SK-N-MC (cell line): ENCODE measurements at places on chromosomes 11 and 22.

GRCh38 chr22:36565686-36566085 is 36.7 kb upstream of the EIF3D start:
- DNase-seq = no peak

- no peak for DNase-seq
Observed at GRCh38 chr11:115892016-115892415, 387.8 kb upstream of the CADM1 start.

GRCh38 chr11:76786441-76787014 is 3.4 kb downstream of the TSKU start:
- DNase-seq = no peak

DNA sequence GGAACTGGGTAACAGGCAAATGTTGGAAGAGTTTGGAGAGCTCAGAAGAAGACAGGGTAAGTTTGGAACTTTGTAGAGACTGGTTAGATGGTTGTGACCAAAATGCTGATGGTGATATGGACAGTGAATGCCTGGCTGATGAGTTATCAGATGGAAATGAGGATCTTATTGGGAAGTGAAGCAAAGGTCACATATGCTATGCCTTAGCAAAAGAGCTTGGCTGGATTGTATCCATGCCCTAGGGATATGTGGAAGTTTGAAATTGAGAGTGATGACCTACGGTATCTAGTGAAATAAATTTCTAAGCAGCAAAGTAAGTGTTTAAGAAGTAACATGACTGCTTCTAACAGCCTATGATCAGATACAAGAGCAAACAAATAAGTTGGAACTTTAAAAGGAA is 17.8 kb downstream of the BBOX1 start:
- DNase-seq = no peak

DNA sequence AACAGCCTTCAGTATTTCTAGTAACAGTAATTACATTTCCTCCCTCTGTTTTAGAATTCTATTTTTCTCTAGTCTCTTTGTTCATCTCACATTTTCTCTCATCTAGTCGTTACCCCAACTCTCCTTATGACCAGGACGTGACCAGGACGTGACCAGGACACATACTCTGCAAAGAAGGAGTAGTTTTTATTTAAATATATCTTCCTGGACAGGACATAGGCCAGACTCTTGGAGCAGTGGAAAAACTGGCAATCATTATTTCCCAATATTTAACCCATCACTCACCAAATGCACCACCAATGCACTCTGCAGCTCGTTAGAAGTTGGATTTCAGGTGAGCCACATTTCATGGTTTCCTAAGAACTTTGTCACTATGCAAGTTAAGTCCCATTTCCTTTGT is 40.3 kb upstream of the POGLUT3 start:
- DNase-seq = no peak

- no peak for DNase-seq
Observed at GRCh38 chr11:12459865-12460444, 82.6 kb downstream of the PARVA start.

- no peak for DNase-seq
Observed at GRCh38 chr11:96465512-96465911, 75.7 kb downstream of the JRKL start.

- no peak for DNase-seq
Observed at GRCh38 chr11:30585125-30585891, 845 bp downstream of the MPPED2 start.

DNA sequence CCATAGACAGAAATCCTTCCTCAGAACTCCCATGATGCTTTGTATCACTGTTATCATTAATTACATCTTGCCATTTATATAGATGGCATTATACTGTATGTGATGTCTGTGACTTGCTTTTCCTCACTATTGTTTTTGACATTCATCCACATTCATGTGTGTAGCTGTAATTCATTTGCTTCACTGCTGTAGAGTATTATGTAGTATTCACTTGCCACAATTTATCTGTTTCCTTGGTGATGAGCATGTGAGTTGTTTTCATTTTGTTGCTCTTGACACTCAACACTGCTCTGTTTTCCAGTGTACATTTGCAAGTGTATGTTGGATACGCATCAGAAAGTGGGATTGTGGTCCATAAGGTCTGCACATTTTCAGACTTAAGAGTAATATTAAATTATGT is 328.6 kb upstream of the C11orf87 start:
- DNase-seq = no peak

- DNase-seq = no peak
Observed at GRCh38 chr22:28032861-28033260, 113.8 kb upstream of the PITPNB start.

DNA sequence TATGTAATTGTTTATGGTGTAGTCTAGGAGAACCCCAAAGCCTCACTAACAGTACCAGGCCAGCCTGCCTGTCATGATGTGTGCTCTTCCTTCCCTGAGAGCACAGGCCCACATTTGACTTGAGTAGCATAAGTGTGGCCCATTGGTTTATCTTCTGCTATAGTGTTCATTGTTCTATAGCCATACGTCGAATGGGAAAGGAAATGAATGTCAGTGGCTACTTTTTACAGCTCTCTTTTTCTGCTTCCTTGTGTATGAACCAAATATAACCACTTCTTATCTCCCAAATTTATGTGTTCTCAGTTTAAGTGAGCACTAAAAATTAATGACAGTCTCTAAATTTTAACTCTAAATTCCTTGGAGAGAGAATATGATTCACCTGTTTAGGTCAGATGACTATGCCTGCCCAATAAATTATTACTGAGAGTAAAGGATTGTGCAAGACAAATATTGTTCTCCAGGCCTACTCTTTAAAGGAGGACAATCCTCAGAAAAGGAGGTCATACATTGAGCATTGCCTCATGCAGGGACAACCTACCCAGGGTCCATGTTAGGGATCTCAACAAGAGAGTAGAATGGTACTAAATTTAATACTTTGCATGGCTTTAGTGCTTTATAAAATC is 222.9 kb upstream of the ARHGAP20 start:
- DNase-seq = no peak

DNA sequence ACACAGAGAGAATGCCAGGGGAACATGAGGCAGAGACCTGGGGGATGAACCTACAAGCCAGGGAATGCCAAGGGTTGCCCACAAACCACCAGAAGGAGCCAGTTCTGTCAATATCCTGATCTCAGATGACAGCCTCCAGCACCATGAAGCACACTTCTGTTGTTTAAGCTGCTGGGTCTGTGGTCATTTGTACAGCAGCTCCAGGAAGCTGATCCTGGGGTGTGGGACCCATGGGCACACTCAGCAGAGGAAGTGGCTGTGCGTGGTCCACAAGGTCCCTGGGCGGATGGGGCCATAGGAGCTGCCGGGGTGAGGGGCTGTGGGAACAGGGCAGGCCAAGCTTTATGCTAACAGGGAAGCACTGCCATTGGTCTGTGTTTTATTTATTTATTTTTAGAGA is 12.1 kb downstream of the PPM1F start:
- no peak for DNase-seq

GRCh38 chr11:66861038-66861773 is 4.3 kb downstream of the LRFN4 start:
- no peak for DNase-seq

- no peak for DNase-seq
Observed at GRCh38 chr22:47245286-47245685, 482.8 kb downstream of the TBC1D22A start.

- no peak for DNase-seq
Observed at GRCh38 chr11:68542617-68543016, 82.1 kb downstream of the PPP6R3 start.

DNA sequence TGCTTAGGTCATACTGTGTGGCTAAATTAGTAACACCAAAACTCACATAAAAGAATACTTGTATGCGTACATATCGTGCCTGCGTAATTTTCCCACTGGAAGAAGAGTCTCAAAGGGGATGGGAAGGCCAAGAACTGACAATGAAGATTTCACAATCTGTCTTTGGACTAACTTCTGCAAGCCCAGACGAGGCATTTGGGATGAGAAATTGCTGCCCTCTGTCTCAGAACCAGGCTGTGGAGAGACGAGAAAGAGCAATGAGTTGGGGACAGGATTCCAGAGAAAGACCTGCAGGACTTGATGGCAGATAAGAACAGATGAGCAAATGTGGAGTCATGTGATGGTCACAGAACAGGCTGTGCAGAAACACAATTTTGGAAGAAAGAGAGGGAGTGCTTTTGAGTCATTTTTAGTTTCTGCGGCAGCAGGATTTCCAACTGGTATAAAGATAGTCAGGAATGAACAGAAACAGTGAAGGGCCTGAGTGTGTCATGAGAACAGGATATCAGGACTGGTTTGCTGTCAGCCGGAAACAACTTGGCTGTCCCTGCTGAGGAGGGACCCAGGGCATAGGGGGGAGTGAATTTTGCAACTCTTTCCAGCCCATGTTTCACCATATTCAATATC is 82.7 kb upstream of the CTSC start:
- DNase-seq = no peak

- DNase-seq = no peak
Observed at GRCh38 chr11:69914286-69915150, 95.3 kb upstream of the FGF3 start.

DNA sequence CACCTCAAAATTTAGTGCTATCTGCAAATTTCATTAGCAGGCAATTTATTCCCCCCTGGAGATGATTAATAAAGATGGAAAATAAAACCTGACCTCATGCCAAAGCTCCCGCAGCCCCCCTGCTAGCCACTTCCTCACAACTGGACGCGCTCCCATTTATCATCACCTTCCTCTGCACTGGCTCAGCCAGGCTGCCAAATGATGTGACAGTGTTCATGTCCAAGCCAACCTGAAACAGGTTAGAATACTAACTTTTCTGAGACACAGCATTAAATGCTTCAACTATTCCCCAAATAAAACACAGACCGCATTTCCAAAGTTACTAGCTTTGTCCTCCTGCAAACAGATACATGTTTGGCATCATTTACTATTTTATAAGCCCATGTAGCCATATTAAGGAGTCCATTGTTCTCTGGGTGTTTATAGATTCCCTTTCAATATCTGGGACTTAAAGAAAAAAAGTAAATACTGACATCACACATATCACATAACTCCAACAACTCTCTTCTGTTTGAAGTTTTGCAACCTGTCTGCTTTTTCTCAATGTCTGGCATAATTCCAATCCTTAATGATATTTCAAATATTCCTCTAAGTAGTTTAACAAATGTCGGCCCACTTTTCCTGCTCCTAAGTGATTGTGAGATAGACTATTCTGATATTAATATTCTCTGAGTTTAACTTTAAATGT is 829.7 kb upstream of the FAT3 start:
- DNase-seq = no peak

DNA sequence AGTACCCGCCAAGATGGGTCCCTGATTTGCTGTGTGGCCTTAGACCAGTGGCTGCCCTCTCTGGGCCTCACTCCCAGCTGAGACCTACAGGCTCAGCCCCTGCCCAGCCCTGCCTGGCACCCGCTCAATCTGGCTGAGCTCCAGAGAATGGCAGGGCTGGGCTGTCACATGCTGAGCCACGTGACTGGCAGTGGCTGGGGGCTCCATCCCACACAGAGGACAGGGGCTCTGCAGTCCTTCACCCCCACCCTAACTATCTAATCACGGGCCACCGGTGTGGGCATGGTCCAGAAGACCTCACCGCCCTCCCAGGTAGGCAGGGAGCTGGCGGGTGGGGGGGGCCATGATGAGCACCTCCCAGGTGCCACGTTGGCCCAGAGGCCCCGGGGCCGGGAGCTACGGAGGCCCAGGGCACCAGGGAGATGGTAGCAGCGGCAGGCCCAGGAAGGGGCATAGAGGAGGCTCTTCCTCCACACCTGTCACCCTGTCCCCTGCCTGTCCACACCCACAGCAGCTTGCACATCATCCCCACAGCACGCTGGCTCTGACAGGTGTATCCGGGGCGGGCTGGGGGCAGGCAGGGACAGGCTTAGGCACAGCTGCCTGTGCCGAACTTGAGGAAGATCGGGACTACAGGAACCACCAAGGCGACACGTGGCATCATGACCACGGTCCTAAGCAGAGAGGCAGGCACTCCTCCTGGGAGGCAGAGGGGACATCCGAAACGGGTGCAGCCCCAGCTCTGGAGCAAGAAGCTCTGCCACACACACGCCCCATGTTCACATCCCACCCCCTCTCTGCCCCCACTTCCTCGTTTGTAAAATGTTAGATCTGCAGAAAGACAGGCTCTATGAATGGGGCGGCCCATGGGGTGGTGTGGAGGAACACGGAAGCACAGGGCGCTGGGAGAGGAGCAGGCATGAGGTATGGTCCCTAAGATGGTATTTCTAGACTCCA is 1.5 kb upstream of the ALDH3B1 start:
- no peak for DNase-seq

DNA sequence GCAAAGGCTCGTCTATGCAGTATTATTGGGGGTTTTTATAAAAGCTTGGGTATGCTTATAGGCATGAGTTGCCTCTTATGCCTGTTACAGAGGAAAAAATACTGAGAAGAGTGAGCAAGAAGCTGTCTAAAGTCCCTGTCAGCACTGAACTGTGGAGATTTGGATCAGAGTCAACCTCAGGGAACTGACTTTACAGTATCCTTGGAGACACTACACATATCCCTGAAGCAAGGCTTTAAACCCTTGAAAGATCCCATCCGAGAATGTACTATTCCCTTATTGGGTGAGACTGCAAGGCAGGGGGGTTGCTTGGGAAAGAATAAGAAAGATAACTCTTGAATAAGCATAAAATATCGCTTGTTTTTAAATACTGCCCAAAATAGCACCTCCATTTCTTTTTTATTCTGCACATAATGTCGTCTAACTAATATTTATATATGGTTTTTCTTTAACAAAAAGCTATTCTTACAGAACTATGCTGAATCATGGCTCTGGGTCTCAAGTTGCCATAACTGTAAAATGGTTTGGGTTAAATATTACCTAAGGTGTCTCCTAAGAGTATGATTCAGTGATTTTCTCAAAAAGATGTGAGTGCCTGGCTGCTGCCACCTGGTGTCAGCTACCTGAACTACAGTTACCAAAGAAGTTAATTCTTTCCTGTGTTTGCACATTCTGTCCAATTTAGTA is 1062.8 kb downstream of the DLG2 start:
- DNase-seq = no peak

- no peak for DNase-seq
Observed at GRCh38 chr22:46056546-46057245, 79.7 kb upstream of the WNT7B start.

- no peak for DNase-seq
Observed at GRCh38 chr11:132904607-132905006, 627.7 kb downstream of the OPCML start.

DNA sequence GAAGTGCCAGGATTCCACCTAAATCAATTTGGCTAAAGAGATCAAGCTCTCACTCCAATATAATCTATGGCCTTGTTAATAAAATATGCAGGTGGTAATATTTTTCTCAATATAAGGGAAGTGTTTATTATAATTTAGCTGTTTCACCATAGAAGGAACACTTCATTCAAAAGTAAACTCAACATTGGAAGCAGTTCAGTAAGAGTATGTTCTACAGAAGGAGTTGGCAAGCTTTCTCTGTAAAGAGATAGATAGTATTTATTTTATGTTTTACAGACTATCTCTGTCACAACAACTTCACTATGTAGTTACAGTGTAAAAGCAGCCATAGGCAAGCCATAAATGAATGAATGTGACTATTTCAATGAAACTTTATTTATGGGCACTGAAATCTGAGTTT is 313.6 kb upstream of the ANO3 start:
- DNase-seq = no peak

- DNase-seq = no peak
Observed at GRCh38 chr22:29926057-29926456, 43.1 kb downstream of the MTMR3 start.
